ENCODE measurements at places on chromosomes 16 and 17. TPM values are rescaled to one million over a fixed set of nuclear protein-coding genes. Genes with fewer than 3 reads are reported as not detected.
A peak's percentile ranks its signal among the peaks of the same experiment; 100 is the strongest.

GRCh38 chr16:29012913-29013553, 28.2 kb downstream of the LAT start:
- no peak for DNase-seq

SULT1A4 gene
- 3.6 TPM for polyA plus RNA-seq

PHKG2 gene
- polyA plus RNA-seq, result 13.6 TPM

CCDC92B gene
- 0.35 TPM for polyA plus RNA-seq

TCAP gene
- 345 TPM for polyA plus RNA-seq

- no peak for DNase-seq
Measured at GRCh38 chr17:82545071-82545462, 25.5 kb downstream of the FOXK2 start.

DNA sequence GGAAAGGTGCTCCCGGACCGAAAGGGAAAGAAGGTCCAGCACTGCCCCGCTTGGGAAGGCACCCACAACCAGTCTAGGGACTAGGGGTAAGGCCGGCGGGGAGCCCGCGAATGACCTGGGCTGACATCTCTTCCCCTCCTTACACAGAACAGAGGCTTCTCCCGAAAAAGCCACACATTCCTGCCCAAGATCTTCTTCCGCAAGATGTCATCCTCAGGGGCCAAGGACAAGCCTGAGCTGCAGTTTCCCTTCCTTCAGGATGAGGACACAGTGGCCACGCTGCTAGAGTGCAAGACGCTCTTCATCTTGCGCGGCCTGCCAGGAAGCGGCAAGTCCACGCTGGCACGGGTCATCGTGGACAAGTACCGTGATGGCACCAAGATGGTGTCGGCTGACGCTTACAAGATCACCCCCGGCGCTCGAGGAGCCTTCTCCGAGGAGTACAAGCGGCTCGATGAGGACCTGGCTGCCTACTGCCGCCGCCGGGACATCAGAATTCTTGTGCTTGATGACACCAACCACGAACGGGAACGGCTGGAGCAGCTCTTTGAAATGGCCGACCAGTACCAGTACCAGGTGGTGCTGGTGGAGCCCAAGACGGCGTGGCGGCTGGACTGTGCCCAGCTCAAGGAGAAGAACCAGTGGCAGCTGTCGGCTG, 1.5 kb downstream of the CNP start:
- no peak for DNase-seq

SDR42E2 gene
- not detected for polyA plus RNA-seq

GRCh38 chr17:64291268-64291851, 28.3 kb upstream of the TEX2 start:
- no peak for DNase-seq

- peak; percentile 12 for DNase-seq
Measured at GRCh38 chr16:49051576-49051975, 230.1 kb downstream of the CBLN1 start.

GRCh38 chr16:24771779-24772157, 42.3 kb downstream of the TNRC6A start:
- DNase-seq, result no peak

- no peak for DNase-seq
Measured at GRCh38 chr17:41657176-41657754, 31.4 kb upstream of the EIF1 start.

- DNase-seq, result no peak
Measured at GRCh38 chr17:78746263-78746948, 35.7 kb downstream of the CYTH1 start.

DNA sequence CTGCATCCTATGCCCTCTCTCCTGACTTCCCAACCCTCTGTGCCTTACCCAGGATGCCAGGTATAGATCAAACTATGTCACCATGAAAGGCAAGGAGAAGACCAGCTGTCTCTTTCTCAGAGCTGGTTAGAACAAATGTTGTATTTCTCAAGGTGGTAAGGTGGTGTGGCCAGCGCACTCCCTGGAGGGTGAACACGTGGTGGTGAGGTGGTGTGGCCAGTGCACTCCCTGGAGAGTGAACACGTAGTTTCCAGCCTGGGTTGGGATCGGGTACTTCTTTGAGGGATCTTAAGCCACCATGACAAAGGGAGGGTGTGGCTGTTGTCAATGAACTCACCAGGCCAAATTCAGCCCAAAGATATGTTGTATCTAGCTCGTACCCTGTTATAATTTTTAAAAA, 26.8 kb downstream of the KATNIP start:
- no peak for DNase-seq

- no peak for DNase-seq
Measured at GRCh38 chr16:84992717-84993075, 18.6 kb downstream of the ZDHHC7 start.

PDXDC1 gene
- 39.5 TPM for polyA plus RNA-seq

- no peak for DNase-seq
Measured at GRCh38 chr17:5580969-5581368, 3.3 kb downstream of the NLRP1 start.

GRCh38 chr16:77387815-77388209, 47.0 kb downstream of the ADAMTS18 start:
- DNase-seq, result no peak

HOXB1 gene
- not detected for polyA plus RNA-seq

NTN1 gene
- 4.4 TPM for polyA plus RNA-seq

HAP1 gene
- 0.05 TPM for polyA plus RNA-seq

GRCh38 chr16:28984619-28985135, at the start of gene LAT:
Gene LAT (plus strand): TSS chr16:28985052. CDS start chr16:28985418, 366 bp downstream.
- DNase-seq, result no peak

DNA sequence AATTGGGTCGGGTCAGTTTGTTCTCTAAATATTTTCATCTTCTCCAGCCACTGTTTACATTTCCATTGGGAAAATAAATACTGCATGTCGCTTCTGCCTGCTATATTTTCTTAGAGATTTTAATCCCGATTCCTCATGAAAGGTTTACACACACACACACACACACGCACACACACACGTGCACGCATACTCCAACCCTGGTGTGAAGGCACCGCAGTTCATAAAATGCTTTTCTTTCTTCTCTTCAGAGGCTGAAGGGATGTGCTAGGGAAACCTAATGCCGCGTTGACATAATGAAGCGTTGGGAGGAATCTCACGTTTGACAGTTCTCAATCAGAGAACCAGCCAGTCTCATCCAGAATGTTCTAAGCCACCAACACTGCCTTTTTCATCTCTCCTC, 222.9 kb upstream of the IRX3 start:
- no peak for DNase-seq
